ENCODE measurements at places on chromosomes 4 and X.
A peak's percentile ranks its signal among the peaks of the same experiment; 100 is the strongest.

GRCh38 chr4:6777636-6778281 is 4.8 kb upstream of the KIAA0232 start:
- DNase-seq: no peak

- DNase-seq: no peak
These were observed 159.3 kb downstream of the SH3KBP1 start for GRCh38 chrX:19727887-19728648.

DNA sequence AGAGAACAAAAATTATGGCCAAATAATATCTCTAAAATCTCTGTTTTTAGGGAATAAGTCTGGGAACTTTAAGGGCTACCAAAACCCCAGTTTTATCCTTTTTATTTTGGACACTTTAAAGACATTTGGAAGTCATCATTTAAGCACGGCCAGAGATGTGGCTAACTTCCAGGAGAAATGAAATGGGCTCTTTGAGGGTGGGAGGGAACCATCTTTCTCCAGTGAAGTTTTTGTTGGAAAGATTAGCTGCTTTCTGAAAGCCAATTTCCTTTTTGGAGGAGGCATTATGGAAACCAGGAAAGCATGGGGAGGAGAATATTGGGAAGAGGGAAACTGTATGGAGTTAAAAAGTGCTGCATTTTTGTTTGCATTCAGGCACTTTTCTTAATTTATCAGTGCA is 4.8 kb downstream of the VSIG1 start:
- DNase-seq: no peak

DNA sequence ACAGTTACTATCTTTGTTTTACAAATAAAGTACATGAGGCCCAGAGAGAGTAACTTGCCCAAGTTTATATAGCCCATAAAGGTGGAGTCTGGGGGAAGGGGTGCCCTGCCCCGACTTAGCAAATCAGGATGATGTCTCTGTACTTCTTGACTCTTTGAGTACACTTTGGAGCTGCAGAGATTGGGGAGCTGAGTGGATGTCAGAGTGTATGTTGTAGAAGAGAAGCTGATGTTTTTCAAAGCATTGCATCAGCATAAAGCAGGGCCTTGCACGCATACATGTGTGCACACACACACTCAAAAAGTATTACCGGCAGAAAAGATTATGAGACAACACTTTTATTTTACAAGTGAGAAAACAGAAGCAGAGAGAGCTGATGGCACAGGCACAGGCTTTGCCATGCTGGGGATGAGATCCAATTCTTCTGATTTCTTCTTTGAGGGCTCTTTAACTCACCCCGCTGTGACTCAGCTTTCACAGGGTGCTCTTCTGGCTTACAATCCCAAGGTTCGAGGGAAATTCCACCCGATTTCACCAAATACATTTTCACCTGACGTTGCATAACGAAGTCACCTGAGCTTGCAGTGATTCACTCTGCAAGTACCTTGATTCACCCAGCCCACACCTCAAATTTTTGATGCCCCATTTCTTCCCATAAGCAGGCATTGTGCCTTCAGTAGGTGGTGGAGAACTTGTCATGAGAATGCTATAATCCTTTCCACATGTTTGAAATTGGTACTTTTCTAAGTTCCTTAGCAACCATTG is 292.8 kb upstream of the BOD1L1 start:
- DNase-seq: no peak

DNA sequence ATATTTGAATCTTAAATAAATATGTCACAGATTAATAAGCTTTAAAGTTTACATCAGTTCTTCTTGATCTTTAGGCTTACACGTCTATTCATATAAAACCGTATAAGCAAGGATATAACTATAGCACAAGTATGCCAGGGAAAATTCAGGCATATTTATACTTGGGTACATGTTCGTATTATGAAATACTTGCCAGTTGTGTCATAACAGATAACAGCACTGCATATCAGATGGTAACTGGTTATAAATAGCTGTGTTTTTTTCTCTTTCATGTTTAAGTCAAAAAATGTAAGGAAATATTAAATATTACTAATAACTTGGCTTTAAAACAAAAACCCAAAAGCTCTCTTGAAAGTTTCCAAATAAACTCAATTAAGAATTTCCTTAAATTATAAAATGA is 17.5 kb downstream of the BRWD3 start:
- no peak for DNase-seq

DNA sequence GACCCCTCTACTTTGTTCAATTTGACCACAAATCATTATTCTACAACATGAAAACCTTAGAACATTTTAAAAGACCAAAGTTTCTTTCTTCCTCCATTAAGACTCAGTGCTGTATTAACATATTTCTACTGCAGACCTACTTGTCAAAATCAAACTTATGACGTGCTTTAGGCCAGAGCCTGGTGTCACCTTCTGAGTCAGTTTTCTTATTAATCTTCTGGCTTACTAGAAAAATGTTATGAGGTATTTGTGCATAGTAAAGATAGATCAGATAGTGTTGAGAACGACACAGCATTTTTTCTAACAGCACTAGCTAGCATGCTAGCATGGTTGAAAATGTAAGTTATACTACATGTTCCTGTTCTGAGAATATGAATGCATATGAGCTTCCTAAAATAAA is 333.6 kb upstream of the FAM241A start:
- DNase-seq: no peak

DNA sequence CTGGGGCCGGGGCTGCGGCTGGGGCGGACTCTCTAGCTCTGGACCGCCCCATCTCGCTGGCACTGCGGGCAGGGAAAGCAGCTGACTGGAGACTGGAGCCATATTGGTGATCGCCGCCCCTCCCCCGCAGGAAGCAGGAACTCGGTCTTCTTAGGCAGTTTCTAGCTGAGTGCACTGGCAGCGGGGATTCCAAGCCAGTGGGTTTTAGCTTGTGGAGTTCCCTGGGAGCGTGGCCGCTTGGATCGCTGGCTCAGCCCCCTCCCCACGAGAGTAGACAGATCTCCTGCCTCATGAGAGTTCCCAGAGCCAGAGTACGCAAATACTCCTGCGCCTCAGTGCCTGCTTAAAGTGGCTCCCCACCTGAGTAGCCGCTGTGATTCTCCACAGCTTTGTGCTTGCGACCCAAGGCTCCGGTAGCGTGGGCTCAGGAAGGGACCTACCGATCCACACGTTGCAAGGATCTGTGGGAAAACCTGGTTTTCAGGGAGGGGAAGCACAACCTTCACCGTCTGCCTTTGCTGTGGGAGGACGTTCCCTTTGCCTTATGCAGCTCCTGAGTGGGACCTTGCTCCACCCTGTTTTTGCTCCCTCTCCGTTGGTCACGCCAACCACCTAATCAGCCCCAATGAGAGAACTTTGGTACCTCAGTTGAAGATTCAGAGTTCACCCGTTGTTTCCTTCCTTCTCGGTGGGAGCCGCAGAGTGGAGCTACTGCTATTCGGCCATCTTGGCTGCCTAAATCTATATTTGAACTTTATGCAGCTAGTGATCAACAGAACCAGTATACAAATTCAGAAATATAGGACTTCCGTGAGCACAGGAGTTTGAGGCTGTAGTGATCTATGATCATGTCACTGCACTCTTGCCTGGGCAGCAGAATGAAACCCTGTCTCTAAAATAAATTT is 803.9 kb upstream of the PCDH10 start:
- no peak for DNase-seq

DNA sequence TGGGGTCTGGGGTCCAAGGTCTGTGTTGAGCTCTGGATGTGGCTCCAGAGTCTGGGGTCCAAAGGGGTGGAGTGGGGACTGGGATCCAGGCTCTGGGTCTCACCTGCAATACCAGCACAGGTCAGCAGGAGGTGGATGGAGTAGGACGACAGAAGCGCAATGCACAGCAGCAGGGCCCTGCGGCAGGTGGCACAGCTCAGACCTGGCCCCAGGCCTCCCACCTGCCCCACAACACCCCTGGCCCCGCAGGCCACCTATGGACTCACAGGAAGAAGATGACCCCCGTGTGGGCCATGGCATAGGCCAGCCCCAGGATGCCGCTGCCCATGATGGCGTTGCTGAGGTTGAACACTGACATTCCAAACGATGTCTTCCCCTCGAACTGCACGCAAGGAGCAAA is 3.4 kb downstream of the SLC38A5 start:
- DNase-seq: peak; percentile 44

- peak; percentile 10 for DNase-seq
These were observed 828 bp downstream of the MCUB start for GRCh38 chr4:109560687-109561461.

GRCh38 chrX:7170898-7171297 is 22.9 kb upstream of the PUDP start:
- peak; percentile 8 for DNase-seq
